ENCODE measurements at places on chromosomes 4 and X.

GRCh38 chr4:99011910-99012309 is 16.4 kb downstream of the METAP1 start:
- DNase-seq = no peak

DNA sequence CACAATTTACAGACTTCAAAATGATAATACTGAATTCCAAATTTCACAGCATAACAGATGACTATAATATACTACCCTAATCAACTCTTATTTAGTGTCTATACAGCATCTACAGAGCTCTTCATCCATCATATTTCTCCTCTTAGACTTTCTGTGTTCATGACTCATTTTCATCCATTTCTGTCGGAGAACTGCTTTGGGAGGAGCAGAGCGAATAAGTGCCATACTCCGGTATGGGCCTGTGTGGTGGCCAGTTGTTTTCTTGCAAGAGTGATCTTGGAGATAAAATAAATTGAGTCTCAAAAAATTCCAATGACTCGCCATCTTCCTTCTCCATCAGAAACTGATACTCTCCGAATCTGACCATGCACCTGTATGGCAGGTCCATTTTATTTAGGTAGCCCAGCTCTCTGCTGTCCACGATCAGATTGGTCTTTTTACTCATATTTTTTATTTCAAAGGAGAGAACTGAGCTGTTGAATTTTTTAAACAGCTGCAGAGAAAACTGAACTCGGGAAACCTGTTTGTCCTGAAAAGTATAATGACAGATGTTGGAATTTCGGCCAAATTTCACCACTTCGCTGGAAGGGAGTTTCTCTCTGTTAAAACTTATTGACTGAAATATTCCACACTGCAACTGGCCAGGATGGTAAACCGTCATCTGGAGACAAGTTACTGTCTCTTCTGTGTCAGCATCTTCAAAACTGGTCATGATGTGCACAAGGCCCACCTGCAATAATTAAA is 7.8 kb downstream of the TIFA start:
- no peak for DNase-seq

DNA sequence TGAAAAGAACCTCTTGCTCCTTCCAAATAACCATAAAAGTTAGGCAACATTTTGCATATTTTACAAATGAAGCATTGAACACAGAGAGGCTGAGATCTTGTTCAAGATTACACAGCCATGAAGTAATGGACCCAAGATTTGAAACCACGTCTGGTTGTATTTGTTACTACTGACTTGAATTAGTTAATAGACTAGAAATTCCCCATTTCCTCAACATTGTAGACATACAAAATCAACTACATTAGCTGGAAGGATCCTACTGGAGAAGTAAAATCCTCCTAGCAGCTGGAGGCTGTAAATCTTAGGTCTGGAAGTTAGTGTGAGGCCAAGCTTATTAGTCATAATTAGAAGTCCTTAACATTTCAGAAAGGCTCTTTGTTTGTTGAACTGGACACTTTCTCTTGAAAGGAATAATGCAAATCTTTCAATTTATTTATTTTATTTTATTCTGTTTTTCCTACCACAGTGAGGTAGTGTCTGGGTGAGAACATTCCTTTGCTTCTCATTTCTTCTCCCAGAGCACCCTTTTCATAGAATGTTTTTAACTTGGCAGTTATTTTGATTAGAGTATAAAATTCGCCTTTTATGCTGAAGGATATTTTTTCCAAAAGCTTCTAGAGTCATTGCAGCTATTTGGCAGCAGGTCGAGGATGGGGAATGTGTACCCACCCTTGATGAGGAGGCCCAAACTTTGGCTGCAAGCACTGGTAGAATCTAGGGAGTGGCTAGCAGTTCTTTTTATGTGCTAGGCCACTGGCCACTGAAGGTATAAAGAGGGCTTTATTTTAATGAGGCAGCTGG is 62.0 kb upstream of the CLNK start:
- no peak for DNase-seq

- no peak for DNase-seq
Measured at GRCh38 chr4:152870606-152871005, 65.5 kb upstream of the FHDC1 start.

- no peak for DNase-seq
Measured at GRCh38 chr4:155321006-155321405, 55.8 kb downstream of the MAP9 start.

- no peak for DNase-seq
Measured at GRCh38 chr4:99202536-99202935, 16.5 kb downstream of the ADH6 start.

GRCh38 chr4:108171339-108172230 is 2.9 kb upstream of the LEF1 start:
- no peak for DNase-seq

DNA sequence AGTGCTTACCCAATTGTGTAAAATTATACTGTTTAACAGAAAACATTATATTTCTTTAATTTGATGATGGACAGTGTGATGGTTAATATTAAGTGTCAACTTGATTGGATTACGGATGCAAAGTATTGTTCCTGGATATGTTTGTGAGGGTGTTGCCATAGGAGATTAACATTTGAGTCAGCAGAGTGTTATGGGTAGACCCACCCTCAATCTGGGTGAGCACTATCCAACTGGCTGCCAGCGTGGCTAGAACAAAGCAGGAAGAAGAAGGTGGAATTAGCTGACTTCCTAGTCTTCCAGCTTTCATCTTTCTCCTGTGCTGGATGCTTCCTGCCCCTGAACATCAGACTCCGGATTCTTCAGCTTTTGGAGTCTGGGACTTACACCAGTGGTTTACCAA is 42.1 kb downstream of the HS6ST2 start:
- DNase-seq = no peak

GRCh38 chrX:37753384-37753783 is 26.5 kb upstream of the CYBB start:
- no peak for DNase-seq

DNA sequence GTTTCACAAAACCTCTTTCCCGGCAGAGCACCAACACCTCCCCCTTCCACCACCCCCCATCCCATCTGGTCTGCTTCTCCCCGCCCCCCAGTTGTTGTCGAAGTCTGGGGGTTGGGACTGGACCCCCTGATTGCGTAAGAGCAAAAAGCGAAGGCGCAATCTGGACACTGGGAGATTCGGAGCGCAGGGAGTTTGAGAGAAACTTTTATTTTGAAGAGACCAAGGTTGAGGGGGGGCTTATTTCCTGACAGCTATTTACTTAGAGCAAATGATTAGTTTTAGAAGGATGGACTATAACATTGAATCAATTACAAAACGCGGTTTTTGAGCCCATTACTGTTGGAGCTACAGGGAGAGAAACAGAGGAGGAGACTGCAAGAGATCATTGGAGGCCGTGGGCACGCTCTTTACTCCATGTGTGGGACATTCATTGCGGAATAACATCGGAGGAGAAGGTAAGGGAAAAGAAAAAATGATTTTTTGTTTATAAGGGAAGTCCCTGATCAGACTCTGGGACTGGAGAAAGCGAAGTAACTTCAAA is at the start of gene PDGFRA:
Gene PDGFRA, plus strand, starts transcription at position 333 of the 541 bp plus-strand sequence. CDS start 29,476 bp downstream, outside the sequence.
- DNase-seq = no peak

GRCh38 chr4:25280210-25280609 is 32.4 kb upstream of the ZCCHC4 start:
- DNase-seq = no peak

- DNase-seq = no peak
Measured at GRCh38 chrX:45862801-45863200, 662.1 kb upstream of the DIPK2B start.

DNA sequence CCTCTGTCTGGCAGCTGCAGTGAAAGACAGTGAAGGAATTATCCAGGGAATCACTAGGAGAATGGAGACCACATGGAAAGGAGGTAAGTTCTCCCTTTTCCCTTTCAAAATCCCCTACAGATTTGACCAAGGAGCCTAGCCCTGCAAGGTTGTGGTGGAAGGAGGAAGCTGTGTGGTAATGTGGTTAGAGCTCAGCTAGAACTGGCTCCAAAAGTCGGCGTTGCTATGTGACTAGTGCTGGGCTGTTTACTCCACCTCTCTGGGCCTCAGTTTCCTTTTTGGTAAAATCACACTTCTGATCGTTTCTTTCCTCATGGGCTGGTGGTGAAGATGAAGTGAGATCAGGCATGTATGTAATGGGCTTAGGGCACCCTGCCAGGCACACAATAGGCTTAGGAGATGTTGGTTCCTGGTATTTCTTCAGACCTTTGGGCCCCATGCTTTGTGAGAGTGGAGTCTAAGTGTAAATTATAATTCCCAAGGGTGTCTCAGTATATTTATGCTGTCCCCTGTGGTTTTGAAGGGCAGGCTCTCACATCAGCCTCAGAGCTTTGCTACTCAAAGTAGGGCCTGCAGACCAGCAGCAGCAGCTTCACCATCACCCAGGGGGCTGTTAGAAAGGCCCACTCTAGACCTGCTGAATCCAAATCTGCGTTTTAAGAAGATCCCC is 183.7 kb upstream of the BCOR start:
- no peak for DNase-seq

DNA sequence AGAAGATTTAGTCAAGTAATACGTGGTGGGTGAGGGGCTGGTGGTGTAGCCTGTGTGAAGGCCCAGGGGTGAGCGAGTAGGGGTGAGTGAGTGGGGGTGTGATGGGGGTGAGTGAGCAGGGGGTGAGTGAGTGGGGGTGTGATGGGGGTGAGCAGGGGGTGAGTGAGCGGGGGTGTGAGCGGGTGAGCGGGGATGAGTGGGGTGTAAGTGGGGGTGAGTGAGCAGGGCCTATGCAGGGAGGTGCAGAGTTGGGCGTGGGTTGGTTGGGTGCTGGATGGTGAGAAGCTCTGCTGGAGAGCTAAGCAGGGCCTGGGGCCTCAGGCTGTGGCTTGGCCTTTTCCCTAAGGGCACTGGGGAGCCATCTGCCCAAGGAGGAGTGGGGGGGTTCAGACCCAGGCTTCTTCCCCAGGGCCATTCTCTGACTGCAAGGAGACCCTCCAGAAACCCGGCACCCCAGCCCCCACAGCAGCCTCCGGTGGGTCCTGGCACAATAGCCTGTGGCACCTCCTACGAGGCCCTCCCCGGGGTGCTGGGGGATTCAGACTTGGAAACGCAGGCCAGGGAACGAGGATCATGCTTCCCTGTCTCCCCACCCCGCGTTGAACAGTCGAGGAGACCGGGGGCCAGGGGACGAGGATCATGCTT is 30.4 kb downstream of the SH3TC1 start:
- DNase-seq = no peak

DNA sequence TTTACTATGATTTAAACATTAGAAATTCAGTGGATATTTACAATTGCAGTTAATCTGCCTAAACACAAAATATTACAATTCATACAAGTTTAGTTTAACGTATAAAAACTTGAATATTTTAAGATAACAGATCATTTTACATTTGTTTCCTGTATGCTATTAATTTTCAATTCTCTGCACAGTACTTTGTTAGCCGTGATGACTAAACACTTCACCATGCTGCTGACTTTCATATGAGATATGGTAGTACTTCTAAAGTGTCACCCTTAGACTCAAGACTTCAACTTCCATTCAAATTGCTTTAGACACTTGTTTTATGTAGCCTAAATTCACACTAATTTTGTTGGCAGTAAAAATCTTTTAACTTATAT is 1646.4 kb upstream of the ADGRL3 start:
- no peak for DNase-seq

DNA sequence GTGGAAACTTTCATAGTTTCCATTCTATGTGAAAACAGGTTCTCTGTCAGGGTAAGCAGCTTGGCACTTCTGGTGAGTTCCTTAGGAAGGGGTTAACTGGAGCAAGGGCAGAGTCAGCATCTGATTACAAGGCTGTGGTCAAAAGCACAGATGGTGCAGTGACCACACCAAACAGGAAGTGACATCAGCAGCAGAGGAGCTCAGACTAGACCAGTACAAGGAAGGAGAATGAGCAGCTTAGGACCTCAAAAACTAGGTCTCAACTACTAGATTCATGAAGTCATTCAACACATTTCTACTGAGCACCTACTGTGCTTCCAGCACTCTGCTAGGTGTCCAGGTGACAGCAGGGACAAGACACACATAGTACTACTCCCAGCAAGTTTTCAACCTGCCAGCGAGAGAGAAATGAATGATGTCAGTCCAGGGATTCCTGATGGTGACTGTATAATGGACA is 130.2 kb downstream of the AMELX start:
- no peak for DNase-seq

GRCh38 chr4:141131723-141132071 is 1.6 kb downstream of the RNF150 start:
- DNase-seq = no peak

- no peak for DNase-seq
Measured at GRCh38 chr4:139018971-139019758, 3.6 kb downstream of the NOCT start.

DNA sequence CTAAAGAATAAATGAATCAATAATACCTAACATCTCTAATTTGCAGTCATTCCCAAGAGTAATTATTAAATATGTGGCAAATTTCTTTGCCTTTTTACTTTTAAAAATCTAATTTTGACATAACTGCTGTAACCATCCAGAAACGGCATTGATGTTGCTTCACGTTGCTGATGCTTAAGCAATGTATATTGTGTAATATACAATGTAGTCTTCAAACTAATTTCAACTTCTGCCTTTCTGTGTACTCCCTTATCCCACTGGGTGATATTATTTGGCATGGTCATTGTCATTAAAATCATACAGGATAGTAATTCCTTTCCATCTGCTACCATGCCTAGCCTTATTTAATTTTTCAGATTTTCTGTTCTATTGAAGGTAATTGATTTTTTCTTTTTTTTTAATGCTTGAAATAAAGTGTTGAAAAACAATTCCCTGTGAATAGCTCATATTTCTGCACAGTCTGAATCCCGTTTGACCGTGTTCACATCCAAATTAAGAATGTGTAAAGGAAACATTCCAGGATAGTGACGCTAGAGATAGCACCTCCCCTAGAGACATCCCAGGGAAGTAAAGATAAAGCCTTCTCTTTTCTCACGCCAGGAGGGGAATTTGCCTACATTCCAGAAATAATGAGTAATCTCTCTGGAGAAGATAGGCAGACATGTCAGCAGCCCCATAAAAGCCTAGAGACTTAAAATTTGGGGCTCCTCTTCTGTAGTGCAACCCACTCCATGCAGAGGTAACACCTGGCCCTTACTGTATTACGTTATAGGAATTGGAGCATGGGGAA is 8.6 kb downstream of the FAM200B start:
- no peak for DNase-seq

- no peak for DNase-seq
Measured at GRCh38 chr4:157012781-157013180, 41.2 kb upstream of the PDGFC start.

- no peak for DNase-seq
Measured at GRCh38 chrX:3712051-3712869, 1.2 kb downstream of the PRKX start.

DNA sequence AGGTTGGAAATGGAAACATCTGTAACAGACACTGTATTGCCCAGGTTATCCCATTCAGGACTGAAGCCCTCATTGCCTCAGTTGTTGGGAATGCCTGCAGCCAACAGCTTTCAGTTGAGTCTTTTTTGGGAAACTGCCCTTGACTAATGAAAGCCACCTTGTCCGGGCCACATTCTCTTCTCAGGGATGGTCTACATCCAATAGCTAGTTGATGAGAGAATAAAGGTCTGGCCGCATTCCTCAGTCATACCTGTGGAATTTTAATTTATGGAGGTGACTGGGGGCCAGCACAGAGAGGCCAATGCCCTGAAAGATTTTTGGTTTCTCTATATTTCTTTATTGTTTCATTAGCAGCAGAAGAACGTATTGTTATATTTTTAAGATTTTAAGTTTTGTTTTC is 147.6 kb upstream of the MSX1 start:
- DNase-seq = no peak

Data from thoracic aorta (tissue), 2 donors.